ENCODE measurements at places on chromosomes 4 and X.

- no peak for DNase-seq
These were observed 393.4 kb downstream of the MID1IP1 start for GRCh38 chrX:39194673-39195072.

GRCh38 chrX:136029766-136030165 lies 44.5 kb downstream of the SLC9A6 start:
- no peak for DNase-seq

DNA sequence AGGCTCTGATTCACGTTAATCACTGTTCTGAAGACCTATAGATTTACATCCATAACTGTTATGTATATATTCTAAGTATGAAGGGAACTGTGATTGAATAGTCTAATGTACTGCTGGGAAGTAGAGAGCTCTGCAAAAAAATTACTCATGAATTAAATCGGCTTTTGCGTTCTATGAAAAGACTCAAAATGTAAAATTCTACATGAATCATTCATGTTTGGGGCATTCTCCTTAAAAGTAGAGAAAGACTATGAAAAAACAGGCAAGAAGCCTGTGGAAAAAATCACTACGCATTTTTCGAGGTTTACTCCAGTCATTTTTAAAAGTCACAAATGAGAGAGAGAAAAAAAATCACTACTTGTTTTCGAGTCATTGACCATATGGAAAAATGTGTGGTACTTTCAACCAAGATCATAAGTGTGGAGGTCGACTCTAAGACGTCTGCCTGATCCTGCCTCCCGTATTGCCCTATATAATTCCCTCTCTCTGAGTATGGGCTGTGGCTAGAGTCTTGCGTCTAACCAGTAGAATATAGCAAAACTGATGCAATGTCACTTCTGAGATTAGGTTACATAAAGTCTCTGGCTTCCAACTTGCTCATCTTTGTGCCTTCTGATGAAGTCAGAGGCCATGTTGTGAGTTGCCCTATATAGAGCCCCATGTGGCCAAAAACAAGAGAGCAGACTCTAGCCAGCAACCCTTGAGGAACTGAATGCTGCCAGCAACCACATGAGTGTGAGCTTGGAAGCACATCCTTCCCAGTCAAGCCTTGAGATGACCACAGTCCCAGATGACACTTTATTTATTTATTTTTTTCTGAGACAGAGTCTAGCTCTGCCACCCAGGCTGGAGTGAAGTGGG lies 32.1 kb upstream of the VEGFD start:
- DNase-seq: no peak

DNA sequence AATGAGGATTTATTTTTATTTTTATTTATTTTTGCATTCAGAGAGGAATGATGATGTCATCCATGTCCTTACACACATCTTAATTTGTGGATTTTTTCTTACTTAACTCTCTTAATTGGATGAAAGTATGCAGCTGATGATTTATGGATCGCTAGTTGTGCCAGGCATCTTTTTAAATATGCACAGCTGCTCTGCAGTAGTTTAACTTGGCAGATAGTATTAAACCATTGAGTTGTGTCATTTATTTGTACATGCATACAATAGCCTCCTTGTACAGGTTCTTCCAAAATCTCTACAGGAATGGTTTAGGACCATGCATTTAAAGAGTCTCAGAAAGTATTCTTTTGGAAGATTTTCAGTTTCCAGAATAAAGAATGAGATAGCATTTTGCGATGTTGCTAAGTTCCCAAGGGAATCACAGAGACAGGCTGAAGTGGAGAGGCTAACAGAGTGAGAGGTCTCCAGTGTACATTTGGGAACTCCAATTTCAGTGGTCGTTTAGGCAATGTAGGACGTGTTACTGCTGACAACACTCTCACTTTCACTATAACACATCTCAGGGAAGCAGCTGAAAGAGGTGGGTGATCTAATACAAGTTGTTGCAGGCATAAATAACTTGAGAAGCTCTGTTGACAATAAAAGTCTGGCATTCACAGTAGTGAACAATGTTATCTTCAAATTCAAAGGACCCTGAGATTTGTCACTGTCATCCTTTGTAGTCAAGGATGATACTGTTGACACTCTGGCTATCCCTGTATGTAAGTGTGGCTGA lies 49.9 kb upstream of the SCRG1 start:
- DNase-seq: no peak

- no peak for DNase-seq
These were observed 37.6 kb downstream of the SEPTIN11 start for GRCh38 chr4:76987153-76987591.

GRCh38 chr4:186840222-186840701 lies 116.6 kb upstream of the FAT1 start:
- DNase-seq: no peak

DNA sequence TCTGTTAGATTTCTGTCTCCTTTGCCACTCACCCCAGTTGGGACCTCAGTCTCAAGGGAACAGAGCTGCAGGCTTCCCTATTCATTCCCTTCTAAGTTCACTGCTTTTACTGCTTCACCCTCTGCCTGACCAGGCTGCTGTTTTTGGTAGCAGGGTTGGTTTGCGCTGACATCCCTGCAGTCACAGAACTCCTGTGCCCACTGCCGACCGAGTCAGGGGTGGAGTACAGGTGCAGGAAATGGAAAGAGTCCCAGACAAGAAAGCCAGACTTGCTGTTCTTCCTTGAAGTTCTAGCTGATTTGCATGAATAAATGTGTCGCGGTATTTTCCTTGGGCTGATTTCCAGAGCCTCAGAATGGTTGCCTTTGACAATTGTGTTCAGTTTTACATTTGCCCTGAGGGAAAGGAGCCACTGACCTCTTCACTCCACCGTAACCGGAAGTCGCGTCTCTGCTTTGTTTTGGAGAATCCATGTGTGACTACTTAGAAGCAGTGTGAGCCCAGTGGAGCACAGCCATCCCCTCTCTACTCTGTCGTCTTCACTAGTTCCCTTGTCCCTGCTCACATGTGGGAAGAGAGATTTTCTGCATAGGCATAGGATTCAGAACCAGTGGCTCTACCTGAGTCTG lies 84.8 kb downstream of the TNIP2 start:
- DNase-seq: no peak

GRCh38 chrX:155070663-155070974 lies 317 bp downstream of the CMC4 start:
- no peak for DNase-seq

DNA sequence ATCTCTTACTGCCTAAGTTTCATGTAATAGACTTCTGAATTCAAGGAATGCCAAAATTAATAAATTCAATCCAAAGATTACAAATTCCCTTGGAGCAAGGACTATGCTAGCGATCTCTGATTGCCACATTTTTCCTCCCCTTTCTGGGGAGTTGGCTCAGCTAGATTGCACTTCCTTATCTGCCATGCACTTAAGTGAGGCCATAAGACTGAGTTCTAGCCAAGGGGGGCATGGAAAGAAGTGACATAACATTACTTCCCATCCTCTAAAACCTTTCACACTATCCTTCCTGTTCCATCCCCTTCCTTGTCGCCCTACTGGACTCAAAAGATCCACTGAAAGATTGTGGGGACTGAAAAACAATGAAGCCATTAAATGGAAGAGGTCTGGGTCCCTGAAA lies 53.8 kb upstream of the TXK start:
- no peak for DNase-seq

DNA sequence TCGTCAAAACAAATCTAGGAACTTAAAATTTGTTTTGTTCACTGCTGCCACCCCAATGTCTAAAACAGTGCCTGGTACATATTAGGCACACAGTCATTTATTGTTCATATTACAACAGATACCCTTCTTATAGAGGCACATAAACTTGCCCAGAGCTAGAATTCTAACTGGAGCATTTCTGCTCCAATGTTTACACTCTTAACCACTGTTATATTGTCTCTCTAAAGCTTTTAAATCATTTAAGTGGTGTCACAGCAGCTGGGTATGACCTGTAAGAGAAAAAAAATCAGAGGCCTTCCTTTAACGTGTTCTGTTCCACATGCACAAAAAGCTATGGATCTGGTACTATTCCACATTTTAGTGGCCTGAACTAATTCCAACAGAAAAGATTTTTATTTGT lies 3.0 kb downstream of the UBE2D3 start:
- DNase-seq: no peak

DNA sequence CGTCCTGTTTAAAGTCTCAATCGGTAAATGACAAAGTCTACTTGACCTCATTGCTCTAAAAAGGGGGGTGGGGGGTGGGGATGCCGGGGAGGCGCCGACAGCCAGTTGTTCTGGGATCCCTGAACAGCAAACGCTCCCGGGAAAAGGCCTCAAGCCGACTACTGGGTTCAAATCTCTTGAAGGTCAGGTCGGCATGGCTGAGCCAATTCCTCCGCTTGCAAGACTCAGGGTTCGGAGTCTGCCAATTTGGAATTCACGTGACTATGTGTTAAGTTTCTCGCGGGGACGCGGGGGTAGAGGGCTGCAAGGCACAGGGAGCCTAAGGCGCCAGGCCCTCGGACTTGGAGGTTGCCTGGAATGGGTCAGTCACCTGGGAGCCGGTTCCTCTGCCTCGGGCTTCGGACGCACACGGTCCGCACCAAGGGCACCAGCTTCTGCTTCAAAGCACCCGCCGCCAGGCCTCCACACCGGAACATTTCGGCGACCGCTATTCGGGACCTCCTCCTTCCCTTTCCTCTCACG lies 399 bp downstream of the AIFM1 start:
- no peak for DNase-seq

DNA sequence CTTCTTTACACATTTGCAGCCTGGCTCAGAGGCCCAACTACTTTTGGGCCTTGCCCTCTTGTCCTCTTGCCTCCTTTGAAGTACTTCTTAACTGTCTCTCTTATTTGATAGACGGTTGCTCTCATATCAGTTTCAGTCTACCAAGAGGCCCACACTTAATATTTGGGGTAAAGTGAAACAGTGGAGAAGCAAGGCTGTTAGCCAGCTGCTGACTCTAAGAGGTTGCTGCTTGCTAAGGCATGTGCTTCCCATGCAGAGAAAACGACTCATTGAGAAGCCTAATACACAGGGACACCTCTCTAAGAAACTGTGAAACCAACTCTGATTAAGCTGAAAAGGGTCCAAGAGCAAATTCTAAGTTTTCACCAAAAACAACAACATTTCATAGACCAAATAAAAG lies 94.6 kb downstream of the PPP3CA start:
- DNase-seq: no peak

- no peak for DNase-seq
These were observed 583 bp downstream of the GABRE start for GRCh38 chrX:151973851-151974335.

DNA sequence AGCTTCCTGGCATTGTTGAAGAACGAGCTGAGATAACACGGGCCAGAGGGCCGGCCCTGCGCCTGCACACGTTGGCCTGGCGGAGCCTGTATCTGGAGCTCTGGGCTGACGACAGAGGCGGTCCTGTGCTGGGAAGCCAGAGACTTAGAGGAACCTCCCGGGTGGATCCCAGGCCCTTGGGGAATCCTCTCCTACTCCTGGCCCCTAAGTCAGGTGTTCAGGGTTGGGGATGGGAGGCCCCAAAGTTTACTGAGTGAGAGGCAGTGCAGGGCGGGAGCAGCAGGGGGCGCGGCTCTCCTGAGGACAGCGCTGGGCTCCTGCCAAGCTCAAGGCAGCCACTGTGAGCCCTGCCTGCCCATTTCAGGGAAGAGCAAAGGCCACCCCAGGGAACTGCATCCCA lies 2.5 kb upstream of the HTRA3 start:
- no peak for DNase-seq

- DNase-seq: no peak
These were observed 232.2 kb downstream of the TMA16 start for GRCh38 chr4:163726641-163727040.

- no peak for DNase-seq
These were observed 277.4 kb downstream of the SPRY1 start for GRCh38 chr4:123673971-123674370.

DNA sequence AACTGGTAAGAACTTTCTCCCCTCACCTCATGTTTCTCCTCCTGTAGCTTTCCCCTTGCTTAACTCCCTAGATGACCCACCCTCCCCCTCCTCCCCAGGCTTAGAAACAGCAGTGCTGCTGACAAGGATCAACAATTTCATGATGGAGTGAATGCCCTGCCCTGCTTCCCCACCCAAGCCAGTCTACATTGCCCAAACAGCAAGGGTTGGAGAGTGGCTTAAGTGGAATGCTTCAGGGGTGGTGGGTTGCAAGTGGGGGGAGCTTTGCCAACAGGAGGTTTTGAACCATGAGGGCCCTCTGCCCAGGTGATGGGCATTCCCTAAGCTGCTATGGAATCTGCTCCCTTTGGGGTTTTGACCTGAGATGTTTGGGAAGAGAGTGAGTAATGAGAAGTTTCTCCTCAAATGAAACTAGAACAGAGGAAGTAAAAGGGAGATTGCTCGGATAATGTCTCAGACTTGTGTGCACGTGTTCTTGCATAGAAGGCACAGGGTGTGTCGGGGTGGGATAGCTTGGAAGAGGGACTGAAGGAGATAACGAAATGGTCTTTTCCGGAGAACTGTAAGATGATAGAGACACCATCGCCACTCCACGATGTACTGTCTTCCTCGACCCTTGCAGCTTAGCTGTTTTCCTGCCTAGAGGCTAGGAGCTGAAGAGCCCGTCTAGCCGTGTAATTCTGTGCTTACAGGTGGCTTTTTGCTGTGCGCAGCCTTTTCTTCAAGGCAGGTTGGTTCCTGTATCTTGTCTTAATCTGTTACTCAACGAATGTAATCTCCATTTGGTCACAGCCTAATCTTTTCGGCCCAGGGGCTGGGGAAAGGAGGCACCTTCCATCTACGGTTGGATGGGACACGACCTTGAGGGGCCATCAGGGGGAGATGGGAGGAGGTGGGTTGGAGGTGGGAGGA lies 10.1 kb downstream of the GDPD2 start:
- DNase-seq: no peak

- no peak for DNase-seq
These were observed 43.6 kb upstream of the KIT start for GRCh38 chr4:54614149-54614548.

GRCh38 chrX:1134156-1134555 lies 78.3 kb downstream of the CRLF2 start:
- no peak for DNase-seq

GRCh38 chrX:149825424-149825823 lies 43.7 kb downstream of the MAGEA9 start:
- DNase-seq: no peak

- DNase-seq: no peak
These were observed 34.9 kb upstream of the CCNI start for GRCh38 chr4:77110730-77111129.

Data from effector memory CD4-positive, alpha-beta T cell (primary cell).